ENCODE measurements at places on chromosomes 5 and 9.

GRCh38 chr5:4544049-4544670 lies 596.0 kb upstream of the ADAMTS16 start:
- no peak for DNase-seq

GRCh38 chr5:143933451-143933850 lies 121.5 kb downstream of the HMHB1 start:
- DNase-seq, result no peak

- no peak for DNase-seq
Observed at GRCh38 chr5:38932854-38933408, 87.1 kb downstream of the OSMR start.

GRCh38 chr5:37554938-37555337 lies 175.8 kb downstream of the WDR70 start:
- no peak for DNase-seq

DNA sequence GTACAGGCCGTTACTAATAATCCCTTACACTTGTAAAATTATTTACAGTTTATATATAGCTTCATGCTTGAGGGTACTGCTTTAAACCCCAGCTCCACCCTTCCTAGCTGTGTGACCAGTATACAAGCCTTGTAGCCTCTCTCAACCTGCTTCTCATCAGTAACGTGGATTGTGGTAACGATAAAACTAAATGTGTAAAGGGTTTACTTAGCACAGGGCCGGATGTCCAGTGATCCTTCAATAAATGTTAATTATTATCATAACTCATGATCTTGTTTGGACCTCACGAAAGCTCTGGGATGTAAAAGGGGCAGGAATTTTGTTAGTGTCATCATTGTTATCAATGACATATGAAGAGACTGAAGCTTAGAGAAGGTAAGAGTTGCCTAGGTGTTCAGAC lies 7.5 kb upstream of the ARSI start:
- no peak for DNase-seq

GRCh38 chr5:139364466-139364865 lies 18.6 kb downstream of the SLC23A1 start:
- DNase-seq, result no peak

GRCh38 chr9:33139421-33140228 lies 27.5 kb downstream of the B4GALT1 start:
- no peak for DNase-seq

GRCh38 chr5:42858031-42858643 lies 46.4 kb upstream of the SELENOP start:
- DNase-seq, result no peak

GRCh38 chr5:74285675-74286280 lies 354.8 kb downstream of the ENC1 start:
- no peak for DNase-seq

- no peak for DNase-seq
Observed at GRCh38 chr5:19605846-19606407, 382.1 kb downstream of the CDH18 start.

GRCh38 chr9:124530246-124530645 lies 23.0 kb upstream of the NR5A1 start:
- DNase-seq, result no peak

DNA sequence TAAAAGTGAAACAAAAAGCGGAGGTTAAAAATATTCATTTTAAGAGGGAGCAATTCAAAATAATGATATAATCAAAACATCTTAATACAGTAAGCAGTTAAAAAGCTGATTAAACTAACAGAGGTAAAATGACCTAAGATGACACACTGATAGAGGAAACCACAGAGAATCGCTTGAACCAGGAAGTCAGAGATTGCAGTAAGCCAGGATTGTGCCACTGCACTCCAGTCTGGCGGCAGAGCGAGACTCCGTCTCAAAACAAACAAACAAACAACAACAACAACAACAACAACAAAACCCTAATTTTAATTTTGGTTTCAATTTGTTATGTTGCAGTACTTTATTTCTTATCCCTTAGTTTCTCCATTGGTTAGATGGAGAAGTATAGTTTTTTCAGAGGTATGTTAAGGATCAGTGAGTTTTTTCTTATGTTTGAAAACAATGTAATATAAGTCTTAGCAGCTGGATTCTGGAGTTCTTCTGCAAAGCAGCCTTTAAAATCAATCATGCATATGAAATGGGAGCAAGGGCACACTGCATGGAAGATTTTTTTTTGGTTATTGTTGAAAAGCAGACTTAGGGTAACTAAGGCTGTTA lies 58.5 kb downstream of the MLANA start:
- DNase-seq, result no peak

DNA sequence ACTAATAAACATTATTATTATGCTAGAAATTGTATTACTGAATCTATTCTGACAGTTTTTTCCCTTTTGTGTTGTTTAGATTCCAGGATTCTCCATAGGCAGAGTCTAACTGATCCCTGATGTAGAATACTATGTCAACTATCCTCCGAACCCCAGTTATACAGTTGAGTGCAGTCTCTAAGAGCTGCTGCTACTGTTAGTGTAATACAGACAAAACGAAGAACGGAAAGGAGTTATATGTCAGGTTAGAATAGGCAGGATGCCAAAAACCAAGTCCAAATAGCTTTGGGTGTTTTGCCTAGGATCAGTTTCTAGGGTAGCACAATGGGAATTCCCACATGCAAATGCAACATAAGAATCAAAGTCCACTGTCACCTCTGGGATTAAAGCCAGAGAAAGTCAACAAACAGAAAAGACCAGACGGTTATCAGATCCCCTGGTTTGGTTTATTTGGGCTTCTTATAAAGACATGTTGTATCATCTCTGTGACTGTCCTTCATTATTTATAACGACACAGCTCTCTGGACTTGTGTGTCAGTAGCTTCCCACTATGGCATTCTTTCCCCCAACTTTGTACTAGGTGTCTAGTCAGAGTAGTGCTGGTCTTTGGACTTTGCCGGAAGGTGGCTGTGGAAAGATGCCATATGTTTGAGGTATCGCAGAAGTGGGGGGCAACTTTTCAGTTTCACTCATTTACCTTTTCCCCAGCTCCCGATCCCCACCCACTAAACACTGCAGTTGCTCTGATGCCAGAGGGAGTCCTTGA lies 14.9 kb upstream of the TMEM38B start:
- DNase-seq, result no peak

DNA sequence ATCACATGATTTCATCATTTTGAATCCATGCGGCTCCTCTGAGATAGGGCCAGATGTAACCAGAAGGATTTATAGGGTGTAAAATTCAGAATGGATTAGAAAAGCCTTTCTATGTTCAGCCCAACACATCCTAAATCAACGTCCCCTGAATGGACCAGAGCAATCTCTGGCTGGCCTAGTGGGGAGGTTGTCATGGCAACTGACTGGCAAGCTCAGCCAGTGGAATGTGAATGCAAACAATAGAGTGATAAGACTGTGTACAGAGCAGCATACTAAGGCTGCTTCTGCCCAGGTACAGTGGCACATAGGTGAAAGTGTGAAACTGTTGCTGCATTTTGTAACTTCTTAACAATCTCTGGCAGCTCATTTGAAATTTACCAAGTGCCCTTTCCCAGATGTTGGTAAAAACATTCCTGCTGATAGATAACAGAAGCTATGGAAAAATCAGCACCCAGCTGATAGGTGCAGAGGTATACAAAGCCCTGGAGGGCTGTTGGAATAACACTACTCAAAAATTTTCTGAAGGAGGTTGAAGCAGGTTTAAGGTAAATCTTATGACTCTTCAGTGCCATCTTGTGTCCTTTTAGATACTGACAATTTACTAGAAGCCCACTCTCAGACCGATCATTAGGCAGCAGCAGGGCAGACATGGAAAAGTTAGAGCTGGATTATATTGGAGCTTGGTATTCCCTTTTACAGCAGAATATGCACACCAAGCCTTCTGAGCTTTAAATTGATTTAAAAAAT lies 267.2 kb downstream of the RAB3C start:
- DNase-seq, result no peak

DNA sequence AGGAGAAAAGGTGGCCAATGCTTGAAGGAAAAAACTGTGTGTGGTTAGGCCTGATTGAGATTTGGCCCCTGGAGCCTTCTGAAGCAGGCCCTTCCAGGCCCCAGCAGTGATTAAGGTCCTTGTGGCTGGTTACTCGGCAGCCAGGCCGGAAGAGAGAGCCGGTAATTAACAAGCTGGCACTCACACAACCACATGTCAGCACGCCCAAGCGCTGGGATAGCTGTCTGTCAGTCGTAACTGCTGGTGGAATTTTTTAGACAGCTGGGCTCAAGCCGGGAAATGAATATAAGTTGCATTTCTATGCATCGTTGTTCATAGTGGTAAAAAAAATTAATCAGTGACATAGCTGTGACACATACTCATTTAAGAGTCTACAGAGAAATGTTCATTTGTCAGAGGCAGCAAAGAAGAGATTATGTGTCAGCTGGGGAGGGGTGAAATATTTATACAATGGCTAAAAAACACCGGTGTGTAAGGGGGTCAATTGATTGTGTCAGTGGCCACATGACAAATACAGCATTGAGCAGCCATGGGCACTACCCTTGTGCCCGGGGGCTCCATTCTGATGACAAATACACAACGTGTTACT lies 13.7 kb upstream of the ARAP3 start:
- DNase-seq, result no peak

DNA sequence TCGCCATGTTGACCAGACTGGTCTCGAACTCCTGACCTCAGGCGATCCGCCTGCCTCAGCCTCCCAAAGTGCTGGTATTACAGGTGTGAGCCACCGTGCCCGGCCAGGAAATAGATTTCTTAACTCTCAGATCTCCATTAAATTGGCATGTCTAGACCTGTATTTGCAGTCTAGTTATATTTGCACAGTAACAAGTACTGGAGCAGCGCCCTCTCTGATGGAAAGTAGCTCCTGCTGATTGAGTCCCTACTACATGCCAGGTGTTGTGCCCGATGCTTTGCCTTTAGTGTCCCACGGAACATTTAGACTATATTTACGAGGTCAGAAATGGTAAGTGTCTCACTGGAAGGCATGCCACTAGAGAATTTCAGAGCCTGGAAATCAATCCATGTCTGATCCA lies 15.8 kb upstream of the TMED9 start:
- no peak for DNase-seq

DNA sequence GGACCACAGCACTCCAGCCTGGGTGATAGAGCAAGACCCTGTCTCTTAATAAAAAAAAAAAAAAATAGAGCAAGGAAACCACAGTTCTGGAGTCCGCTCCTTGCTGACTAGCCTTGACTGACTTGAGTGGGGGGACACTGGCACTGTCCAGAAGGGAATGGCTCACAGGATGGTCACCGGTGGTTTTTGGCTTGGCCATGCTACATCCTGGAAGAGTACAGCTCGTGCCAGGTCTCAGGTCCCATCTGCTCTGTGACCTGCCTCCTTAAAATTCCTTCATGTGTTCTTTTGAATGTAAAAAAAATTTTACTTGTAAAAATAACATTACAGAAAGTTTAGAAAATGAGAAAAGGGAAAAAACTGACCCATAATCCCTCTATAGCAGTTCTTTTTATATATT lies 5.6 kb downstream of the NANS start:
- no peak for DNase-seq

DNA sequence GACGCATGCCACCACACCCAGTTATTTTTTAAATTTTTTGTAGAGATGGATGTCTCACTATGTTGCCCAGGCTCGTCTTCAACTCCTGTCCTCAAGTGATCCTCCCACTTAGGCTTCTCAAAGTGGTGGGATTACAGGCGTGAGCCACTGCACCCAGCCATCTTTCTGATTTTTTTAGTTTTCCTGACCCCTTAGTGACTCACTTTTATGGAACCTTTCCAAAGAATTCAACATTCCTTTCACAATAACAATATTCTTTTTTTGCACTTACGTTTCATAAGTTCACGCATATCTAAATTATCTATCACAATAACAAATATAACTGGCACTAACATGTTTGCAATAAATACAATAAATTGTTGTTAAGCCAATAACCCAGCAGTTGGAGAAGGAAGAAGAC lies 8.5 kb downstream of the ELOVL7 start:
- DNase-seq, result no peak

GRCh38 chr9:117413346-117414219 lies 1.3 kb downstream of the ASTN2 start:
- no peak for DNase-seq

DNA sequence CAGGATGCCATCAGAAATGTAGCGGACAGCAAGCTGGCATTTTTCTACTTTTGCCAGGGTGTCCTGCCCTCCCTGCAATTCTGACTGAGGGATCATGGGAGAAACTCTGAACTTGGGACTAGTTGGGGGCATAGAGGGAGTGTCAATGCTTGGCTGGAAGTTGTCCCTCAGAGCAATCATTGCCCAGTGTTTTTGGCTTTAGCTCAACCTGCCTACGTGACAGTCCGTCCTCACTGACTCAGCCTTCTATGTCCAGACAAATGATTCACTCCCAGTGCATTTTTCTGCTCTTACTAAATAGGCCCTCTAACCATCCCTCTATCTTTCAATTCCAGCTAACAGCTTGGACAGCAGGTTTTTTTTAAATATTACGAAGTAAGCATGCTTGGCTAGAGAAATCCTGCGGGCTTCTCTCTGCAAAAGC lies 627.4 kb downstream of the TLR4 start:
- no peak for DNase-seq

- DNase-seq, result no peak
Observed at GRCh38 chr9:19918630-19919029, 129.8 kb upstream of the SLC24A2 start.

DNA sequence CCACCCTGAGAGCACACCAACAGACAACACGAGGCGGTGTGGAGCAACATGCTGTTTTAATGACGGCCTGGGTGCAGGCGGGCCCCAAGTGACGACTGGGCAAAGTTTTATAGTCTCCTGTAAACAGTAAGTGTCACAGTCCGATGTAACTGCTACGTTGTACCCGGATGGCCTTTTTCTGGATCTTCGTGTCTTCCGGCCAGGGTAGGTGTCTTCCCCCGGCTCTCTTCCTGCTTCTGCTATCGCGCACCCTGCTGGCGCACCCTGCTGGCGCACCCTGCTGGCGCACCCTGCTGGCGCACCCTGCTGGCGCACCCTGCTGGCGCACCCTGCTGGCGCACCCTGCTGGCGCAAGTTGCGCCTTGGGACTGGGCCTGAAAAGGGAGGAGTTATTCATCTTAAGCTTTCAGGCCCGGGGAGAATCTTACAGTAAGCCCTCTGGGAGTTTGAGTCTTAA lies 143.0 kb upstream of the TARS1 start:
- no peak for DNase-seq

DNA sequence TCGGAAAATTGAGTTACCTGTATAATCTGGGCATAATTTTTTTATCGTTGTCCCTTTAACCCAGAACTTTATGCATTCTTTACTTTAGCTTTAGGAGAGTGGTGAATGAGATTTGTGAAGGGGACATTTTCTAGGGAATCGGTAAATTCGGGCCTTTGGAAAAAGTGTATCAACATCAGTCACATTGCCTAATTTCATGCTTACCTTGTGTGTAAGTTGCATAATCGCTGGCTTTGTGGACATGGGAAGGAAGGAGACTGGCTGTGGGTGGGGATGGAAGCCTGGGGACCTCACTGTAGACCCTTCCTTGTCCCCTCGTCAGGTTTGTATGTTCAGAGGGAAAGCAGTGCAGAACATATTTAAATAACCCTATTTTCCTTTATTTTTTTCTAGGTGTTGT lies 3.3 kb downstream of the PSAT1 start:
- DNase-seq, result no peak

DNA sequence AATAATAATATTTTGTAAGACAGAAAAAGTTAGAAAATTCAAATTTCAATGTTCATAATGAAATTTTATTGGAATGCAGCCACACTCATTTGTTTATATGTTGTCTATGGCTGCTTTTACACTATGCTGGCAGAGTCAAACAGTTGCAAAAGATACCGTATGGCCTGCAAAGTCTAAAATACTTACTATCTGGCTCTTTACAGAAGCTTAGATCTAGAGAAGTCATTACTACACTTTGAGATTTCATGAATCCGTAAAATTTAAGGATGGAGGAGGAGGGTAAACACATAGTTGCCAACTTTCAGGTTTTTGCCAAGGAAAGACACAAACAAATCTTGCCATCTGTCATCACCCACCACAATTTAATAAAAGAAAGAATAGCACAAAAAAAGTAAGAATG lies 25.1 kb upstream of the PCSK1 start:
- no peak for DNase-seq

Data from stimulated activated CD4-positive, alpha-beta T cell treated with anti-CD3 and anti-CD28 coated beads, TNF-alpha, amount 100 ng/mL, for 1 hour (primary cell).